Dermis microvascular lymphatic vessel endothelial cell (primary cell): ENCODE measurements at places on chromosomes 7 and 10.
A peak's percentile ranks its signal among the peaks of the same experiment; 100 is the strongest.

DNA sequence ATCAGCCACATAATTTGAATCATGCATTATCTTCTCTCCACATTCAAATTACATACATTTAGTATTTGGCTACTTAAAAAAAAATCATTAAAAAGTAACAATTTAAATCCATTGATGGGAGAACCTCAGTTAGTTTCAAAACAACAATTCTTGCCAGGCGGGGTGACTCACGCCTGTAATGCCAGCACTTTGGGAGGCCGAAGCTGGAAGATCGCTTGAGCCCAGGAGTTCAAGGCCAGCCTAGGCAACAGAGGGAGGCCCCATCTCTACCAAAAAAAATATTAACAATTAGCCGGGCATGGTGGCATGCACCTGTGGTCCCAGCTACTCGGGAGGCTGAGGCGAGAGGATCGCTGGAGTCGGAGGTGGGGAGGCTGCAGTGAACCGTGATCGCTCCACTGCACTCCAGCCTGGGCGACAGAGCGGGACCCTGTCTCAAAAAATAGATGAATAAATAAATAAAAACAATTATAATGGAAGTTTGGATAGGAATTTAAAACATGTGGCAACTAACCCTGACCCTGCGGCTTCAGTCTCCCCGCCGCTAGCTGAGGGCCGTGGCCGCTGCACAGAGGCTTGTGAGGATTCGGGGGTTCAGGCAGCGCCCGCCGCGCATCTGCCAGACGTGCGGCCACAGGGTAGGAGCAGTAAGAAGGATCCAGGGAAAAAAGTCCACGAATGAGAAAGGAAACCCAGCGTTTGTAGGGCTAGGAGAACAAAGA lies 1.1 kb upstream of the CSGALNACT2 start:
- DNase-seq, result no peak

DNA sequence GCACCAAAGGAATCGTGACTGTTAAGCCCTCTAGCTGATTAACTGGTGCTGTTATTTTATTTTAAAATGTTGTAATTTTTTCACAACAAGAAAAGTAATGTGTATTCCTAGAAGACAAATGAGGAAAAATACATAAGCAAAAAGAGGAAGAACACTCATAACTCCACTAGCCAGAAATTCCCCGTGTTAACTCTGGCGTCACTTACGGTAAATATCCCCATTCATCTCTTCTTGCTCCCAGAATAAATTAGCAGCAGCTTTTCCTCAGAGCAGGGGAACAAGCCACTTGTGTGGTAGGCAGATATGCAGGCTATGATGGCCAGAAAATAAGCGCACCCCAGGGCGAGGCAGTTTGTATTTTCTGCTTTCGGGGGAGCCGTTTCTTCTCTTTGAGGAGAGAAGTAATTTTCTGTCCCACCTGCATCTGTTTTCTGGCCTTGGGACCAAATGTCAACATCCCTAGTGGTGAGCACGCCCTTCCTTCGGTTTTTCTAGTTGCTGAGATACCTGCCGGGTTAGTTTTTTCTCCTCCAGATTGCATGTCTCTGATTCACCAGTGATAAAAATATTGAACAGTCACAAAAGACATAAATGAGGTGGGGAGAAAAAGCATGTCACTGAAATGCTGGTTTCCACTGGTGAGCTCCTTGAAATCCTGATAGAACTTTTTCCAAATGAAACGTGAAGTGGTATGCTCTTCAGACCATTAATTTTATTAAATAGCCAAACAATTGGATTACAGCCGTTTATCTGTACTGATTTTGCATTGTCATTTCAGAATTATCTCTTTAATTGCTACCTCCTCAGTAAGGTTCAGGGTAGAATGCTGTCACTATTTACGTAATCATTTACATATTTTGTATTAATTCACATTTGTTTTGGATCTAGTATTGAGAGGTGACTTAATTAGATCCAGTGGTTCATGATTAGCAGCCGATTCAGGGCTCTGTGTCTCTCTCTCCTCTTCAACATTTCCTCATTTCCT lies 268.1 kb downstream of the CAMK1D start:
- no peak for DNase-seq

GRCh38 chr7:45911311-45911710 lies 9.8 kb downstream of the IGFBP3 start:
- DNase-seq, result no peak

GRCh38 chr10:110273474-110273873 lies 31.2 kb downstream of the SMNDC1 start:
- no peak for DNase-seq

- peak; percentile 79 for DNase-seq
These were observed 128.5 kb downstream of the TNS3 start for GRCh38 chr7:47453093-47454061.

DNA sequence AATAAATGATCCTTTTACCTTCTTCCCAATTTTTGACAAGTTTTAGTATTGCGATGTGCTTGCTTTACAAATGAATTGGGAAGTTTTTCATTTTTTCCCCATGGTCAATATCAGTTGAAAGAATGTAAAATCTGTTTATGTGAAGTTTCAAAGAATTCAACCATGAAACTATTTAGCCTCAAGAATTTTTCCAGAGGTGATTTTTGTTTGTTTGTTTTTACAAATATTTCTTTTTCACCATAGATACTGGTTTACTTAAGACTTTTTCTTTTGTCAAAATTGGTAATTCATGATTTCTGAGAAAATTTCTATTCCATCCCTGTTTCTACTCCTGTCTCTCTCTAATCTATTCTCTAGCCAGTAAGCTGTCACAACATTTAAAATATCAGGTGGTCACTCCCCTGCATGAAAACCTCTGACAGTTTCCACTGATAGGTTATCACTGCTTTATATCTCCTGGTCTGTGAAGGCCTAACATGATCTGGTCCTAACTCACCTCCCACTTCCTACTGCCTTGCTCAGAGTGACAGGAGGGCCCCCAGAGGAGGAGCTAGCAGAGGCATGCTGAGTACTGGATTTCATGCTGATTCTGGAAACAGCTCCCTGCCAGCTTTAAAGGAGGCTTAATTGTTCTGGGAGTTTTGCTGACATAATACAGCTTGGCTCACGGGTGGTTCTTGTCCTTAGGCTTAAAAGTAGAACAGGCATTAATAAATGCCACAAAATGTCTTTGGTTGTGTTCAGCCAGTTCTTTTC lies 7.6 kb upstream of the ARMS2 start:
- peak; percentile 19 for DNase-seq

GRCh38 chr10:90213346-90213745 lies 512.0 kb downstream of the KIF20B start:
- DNase-seq, result no peak

GRCh38 chr10:86824151-86824550 lies 67.7 kb downstream of the BMPR1A start:
- DNase-seq, result no peak

DNA sequence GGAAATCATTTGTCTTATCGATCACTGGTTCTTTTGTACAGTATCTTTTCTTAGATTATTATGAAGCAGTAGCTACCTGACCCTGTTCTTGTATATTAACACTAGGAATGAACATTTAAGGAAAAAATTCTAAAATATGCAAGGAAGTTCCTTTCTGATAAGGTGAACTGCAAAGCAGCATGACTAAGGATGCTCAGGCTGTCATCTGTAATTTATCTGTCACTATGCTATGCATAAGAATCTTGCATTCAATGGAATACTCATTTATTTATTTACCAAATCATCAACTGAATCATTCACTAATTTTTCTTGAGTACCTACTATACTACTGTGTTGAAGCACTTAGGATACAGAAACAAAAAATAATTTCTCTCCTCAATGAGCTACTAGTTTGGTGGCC lies 5.8 kb downstream of the GSDME start:
- DNase-seq, result no peak

DNA sequence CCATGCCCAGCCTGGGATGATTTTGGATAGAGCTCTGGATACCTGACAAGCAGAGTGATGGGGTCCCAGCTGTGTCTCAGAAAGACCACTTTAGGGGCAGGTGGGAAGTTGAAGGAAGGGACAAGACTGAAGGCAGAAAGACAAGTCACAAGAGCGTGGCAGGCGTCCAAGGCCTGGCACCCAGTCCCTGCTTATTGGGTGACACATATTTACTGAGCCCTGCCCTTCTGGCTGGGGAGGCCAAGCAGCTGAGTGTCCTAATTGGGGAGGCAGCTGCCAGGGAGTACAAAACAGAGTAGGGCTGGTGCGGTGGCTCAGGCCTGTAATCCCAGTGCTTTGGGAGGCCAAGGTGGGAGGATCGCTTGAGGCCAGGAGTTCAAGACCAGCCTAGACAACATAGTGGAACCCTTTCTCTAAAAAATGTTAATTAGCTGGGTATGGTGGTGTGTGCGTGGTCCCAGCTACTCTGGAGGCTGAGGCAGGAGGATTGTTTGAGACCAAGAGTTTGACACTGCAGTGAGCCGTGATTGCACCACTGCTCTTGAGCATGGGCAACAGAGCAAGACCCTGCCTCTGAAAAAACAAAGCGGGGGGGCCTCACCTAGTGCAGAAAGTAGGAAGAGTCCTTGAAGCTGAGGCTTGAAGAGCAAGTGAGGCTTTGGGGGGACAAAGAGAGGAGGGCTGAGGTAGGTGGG lies 53.0 kb upstream of the GTF2I start:
- no peak for DNase-seq

- DNase-seq, result no peak
These were observed 175.7 kb upstream of the MEOX2 start for GRCh38 chr7:15862016-15862780.

DNA sequence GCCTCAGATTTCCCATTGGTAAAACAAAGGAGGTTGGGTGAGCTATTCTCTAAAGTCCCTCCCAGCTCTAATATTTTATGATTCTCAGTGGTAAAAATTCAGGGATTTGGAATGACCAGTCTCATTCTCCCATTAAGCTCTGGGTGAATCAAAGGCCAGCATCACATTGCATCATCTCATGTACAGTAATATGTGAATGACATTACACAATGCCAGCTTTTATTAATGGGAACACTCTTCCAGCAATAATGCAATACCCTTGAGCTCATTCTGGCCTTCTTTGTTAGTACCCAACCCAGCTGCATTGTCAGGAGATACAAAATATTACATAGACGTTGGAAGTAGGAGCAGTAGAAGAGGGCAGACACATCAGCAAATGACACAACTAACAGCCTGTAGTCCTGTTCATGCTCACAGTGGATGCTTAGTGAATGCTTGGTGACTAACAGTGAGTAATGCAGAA lies 100.0 kb upstream of the EGR2 start:
- no peak for DNase-seq

DNA sequence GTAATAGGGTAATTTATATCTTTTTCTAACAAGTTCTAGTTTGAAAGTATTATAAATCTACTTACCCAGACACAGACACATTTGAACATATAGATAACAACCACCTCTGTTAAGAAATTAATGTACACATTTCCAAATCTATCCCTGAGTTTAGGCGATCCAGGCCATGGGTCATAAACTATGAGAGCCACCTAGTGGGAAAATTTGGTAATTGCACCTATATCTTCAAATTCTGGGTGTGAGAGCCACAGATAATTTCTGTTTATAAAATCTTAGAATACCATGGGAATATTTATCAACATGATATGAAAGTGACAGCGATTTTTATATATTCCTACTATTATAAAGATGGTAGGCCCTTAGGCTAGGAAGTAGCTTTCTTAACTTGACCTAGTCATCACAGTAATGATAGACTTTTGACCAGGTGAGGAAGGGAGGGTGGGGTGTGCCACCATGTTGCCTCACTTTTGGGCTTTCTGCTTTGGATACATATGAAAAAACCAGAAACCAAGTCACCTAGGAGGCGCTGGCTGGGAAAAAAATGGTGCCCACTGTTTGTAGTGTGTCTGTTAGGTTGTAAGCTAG lies 8.0 kb upstream of the EPHA1 start:
- peak; percentile 39 for DNase-seq

- DNase-seq, result no peak
These were observed 804.6 kb upstream of the ZWINT start for GRCh38 chr10:57165671-57166070.

- DNase-seq, result no peak
These were observed 225.6 kb downstream of the PTPRN2 start for GRCh38 chr7:158362001-158362400.

GRCh38 chr10:27660268-27660667 lies 85.4 kb downstream of the MKX start:
- no peak for DNase-seq

DNA sequence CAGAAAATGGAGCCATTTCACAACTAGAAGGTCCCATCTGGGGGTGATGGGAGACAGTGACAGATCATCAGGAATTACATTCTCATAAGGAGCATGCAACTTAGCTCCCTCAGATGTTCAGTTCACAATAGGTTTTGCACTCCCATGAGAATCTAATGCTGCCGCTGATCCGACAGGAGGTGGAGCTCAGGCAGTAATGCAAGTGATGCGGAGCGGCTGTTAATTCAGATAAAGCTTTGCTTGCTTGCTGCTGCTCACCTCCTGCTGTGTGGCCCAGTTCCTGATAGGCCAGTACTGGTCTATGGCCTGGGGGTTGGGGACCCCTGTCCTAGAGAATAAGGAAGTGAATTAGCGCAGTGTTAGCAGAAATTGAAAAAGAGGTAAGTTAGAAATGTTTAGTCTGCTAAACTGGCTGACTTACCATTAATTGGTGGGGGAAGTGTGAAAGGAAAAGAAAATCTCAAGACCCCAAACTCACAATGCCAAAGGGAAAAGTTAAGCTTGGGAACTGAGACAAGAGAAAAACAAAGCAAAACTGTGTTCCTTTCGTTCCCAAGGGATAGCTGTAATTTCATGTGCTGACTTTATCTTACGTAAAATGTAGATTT lies 76.4 kb downstream of the LYZL2 start:
- DNase-seq, result no peak

GRCh38 chr10:110181451-110181850 lies 26.0 kb upstream of the MXI1 start:
- no peak for DNase-seq

GRCh38 chr7:2508327-2509215 lies 11.0 kb upstream of the LFNG start:
- DNase-seq, result peak; percentile 51

- DNase-seq, result no peak
These were observed 9.3 kb upstream of the PNPLA8 start for GRCh38 chr7:108535257-108535656.

DNA sequence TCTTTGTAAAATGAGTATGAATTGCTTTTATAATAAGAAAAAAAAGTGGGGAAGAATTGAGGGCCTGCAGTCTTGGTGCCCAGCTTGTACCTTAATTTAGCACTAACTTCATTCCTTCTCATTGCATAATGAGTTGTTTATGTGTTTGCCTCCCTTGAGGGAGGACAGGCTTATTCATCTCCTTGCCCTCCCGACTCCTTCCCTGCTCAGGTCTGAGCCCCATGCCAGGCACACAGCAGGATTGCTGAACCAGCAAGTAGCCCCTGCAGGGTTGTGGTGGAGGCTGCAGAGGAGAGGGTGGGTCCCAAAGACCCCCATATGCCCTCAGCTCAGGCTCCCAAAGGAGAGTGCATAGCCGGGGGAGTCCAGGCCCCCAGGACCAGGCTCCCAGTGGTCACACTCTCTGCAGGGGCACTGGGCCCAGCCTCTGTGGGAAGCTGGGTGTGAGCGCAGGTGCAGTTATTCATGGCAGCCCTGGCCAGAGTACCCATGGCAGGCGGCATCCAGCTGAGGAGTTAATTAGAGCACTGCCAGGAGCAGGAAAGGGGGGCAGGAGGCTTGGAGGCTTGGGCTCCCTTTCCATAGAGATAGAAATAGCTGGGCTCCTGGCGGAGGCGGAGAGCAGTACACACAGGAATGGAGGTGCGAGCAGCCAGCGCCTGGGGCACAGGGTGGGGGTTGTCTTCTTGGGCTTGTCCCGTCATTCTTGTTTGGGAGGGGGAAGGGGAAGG lies 28.2 kb upstream of the GOLGA7B start:
- DNase-seq, result no peak
